Stimulated activated CD4-positive, alpha-beta T cell treated with anti-CD3 and anti-CD28 coated beads, TNF-alpha, amount 100 ng/mL, for 1 hour (primary cell): ENCODE measurements at places on chromosomes 2 and 18.

DNA sequence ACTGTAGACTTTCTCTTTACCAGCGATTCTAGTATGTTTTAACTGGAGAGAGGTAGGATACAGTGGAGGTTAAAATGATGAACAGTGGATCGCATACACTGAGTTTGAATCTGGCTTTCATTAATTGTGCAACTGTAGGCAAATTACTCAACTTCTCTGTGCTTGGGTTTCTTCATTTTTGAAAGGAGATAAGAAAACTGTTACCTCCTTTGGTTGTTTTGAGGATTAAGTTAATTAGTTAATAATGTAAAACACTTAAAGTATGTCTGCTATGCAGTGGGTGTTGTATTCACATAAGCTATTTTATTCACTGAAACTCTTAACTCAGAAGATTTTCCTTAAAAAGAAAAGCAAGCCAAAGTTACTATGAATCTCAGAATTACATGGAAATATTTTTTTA is 111.8 kb upstream of the CYP20A1 start:
- DNase-seq, result no peak

DNA sequence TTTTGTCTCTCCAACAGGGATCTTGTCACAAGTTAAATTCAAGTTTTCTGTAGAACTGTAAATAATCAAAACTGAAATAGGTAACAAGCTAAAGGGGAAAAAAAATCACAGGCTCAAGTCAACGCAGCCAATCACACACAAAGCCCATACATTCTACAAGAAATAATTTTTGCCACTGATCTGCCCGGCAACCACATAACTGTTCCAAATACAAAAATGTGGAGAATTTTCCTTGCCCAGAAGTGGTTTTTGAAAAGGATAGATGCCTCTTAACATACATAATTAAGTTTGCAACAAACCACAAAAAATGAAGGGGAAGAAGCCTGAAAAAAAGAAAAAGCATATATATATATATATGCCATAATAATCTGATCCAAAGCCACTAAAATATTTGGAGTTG is 60.3 kb downstream of the FARSB start:
- no peak for DNase-seq

- DNase-seq, result no peak
These were observed 14.6 kb downstream of the PIGN start for GRCh38 chr18:62172298-62172697.

DNA sequence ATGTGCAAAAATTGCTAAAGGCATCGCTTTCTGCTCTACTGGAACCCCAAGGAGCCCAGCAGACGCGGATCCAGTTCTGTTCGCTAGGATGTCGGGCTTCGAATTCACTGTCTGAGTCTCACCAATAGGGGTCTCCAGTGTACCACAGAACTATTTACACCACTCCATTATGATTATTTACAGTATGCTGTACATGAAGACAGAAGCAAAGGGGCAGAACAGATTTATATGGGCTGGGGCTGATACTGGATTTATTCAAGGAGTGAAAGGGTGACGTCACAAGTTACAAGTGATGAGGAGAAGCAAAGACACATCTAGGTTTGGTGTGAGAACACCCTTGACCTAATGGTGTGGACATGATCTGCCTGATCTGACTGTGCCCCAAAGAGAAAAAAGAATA is 185.3 kb upstream of the ATP5MC3 start:
- DNase-seq, result no peak

DNA sequence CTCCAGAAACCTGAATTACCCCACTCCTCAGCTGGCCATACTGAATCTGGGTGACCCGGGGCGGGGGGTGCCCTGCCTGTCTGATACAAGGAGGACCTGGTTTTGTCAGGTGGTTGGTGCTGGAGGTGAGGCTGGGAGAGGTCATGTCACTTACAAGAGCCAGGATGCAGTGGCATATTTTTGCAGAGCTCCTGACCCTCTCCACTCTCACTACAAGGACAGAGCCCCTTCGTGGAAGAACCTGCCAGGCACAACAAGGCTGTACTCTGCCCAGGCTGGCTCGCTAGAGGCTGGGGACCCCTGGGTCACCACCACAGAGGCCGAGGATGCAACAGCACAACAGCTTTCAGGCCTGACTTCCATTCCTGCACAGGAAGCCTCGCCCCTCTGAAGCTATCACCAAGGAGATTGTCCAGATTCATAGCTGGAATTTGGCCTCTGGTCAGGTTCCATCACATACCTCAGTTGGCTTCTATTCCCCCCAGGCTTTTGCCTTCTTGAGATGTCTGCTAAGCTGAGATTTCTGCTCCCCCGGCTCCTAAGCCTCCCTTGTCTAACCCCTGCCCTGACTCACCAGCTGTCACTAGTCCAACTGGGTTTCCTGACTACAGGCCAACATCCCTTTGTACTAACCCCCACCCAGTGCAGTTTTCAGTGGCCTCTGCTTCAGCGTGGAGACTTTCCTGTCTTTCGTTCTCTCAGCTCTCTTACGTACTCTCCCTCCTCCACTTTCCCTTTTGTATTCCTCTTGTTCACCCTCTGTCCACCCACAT is 132.5 kb upstream of the EPAS1 start:
- DNase-seq, result no peak

DNA sequence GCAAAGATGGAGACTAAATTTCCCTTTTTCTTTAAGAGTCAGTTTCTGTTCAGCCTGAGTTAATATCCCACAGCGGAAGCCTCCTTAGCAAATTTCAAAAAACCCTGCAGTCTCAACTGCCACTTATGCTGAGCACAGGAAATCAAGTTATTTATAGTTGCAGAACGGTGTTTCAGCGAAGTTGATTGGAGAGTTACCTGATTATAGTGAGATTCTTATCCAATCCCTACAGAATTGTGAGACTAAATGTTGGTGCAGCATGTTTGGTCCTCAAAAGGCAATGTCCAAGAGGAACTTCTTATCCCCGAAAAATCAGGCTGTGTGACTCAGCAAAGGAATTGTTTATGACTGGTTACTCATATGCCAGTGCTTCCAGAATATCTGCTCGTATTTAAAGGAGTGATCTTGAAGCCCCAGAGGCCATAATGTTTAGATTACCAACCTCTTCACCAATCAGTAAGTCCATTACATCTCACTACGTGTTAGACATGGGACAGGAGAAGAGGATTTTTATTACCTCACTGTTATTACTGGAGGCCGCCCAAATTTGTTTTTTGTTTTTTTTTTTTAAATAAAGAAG is 67.9 kb downstream of the LRRFIP1 start:
- no peak for DNase-seq

DNA sequence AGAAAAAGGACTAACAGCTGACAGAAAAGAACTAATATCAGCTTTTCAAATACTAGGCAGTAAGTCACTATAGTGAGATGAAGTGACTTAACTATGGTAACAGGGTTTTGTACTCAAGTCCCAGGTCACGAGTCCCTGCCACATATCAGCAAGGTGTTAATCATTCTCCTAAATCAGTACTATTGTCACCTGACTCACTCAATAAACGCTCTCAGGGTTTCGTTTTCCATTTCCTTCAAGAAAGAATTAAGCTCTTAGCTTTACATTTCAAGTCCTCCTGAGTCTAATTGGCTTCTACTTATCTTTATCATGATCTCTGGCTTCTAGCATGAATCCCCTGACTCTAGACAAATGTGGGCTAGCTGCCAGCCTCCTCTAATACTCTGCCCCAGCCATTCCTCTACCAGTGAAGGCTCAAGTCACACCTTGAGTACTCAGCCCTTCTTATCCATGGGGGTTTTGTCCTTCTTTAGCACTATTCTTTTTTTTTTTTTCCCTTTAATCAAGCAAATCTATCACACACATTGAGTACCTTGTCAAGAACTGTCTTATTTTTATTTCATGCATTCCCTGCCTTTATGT is 20.0 kb downstream of the BUB1 start:
- DNase-seq, result no peak

GRCh38 chr2:109614715-109615636 is 812 bp downstream of the SOWAHC start:
- DNase-seq, result no peak

DNA sequence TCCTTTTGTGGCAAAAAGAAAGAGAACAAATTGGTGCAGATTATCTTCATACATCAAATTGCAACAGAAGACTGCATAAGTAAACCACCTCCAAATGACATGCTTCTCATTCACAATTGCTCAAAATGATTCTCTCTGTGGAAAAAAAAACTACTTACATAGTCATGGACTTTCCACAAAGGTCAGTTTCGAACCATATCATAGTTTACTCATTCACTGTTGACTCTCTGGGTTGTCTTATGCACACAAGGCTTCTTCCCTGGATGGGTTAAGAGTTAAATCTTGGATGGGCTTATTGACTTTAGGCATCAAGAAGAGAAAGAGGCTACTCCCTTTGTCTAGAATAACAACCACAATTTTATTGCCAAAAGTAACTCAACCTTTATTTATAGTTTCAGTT is 91.3 kb upstream of the RAB27B start:
- DNase-seq, result no peak

DNA sequence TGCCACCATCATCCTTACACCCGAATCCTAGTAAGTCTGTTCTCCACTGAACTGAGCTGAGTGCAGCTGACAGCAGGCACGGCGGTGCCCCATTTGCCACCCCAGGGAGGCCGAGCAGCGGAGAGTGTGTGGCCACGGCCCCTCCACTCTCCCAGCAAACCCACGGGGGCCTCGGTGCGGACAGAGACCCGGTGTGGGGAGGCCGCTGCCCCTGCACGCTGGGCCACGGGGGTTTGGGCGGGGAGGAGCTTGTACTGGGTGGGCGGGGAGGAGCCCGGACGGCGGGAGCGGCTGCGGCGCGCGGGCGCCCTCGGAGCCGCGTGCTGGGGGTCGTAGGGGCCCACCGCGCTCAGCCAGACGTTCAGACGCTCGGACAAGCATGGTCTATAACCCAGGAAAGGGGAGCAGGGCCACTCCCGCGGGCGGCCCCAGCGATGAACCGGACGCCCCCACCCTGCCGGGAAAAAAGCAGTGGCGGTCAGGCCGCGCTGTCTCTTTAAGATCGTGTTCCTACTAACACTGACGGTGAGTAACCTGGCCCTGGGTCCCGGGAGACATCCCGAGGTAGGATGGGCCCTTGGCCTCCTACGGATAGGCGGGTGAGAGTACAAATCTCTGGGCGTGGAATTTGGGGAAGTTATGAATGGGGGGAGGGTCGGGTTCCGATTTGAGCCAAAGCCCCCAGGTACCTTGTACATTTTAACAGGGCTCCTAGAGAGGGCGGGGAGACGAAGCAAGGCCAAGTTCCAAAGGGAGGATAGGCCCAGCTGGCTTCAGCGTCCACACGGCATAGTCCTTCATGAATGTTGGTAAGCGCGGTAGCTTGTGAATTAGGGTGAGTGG is at the start of gene ITPRIPL1:
ITPRIPL1 (plus strand) TSS at position 277 of the 843 bp plus-strand sequence; CDS start at position 800, 523 bp downstream.
- no peak for DNase-seq

- DNase-seq, result no peak
These were observed 69.8 kb downstream of the DHRS9 start for GRCh38 chr2:169139145-169139544.

DNA sequence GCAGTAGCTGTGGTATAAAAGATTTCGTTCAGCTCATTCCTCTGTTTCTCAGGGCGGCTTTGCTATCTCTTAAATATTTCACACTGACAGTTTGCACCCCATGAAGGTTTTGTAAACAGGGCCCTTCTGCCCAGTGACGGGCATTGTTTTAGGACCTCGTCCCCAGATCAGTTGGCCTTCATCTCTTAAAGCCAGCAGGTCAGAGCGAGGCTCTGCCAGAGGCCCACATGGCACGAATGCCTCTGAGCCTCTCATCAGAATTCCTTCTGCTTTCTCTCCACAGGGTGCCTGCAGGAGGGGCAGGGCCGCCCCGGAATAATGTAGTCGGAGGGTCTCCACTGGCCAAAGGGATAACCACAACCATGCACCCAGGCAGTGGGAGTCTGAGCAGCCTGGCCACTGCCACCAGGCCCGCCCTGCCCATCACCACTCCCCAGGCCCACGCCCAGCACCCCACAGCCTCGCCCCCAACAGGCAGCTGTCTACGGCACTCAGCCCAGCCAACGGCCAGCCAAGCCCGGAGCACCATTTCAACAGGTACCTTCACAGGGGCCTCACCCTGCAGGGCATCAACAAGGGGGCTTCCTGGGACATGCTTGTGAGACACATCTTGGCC is 177.0 kb downstream of the SEPTIN10 start:
- DNase-seq, result no peak

GRCh38 chr2:68755071-68755470 is 20.5 kb downstream of the ARHGAP25 start:
- DNase-seq, result no peak

DNA sequence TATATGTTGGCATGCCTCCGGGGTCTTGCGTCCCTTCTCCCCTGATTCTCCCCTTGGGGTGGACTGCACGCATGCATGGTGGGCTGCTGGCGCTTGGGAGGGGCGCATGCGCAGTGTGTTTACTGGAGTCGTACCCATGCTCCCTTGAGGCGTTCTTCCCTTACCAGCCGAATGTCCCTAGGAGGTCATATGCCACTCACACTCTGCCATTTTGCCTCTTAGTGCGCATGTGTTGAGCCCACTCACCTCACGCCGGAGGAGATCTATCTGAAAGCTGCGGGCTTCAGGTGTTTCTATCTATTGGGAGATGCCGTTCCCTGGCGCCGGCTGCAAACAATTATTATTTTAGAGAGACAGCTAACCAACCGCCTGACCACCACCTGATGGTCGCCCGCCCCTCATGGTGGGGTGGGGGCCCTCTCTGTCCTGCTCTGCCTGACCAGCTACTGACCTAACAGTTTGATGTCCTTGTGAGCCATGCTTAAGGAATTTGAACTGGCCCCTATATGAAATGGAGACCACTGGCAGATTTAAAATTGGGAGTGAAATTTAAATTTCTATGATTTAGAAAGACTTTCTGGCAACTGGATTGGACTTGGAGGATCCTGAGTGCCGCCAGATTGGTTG is 179.6 kb downstream of the RNF144A start:
- no peak for DNase-seq

GRCh38 chr2:3959372-3959771 is 256.0 kb downstream of the DCDC2C start:
- no peak for DNase-seq

- no peak for DNase-seq
These were observed 65.4 kb downstream of the POLE4 start for GRCh38 chr2:75023666-75024455.
